ENCODE measurements at places on chromosomes 12 and 14. TPM values are rescaled to one million over a fixed set of nuclear protein-coding genes. Genes with fewer than 3 reads are reported as not detected.

The PLBD2 gene
- 58.2 TPM for total RNA-seq

The ARHGDIB gene
- 3.2 TPM for total RNA-seq

The KRT73 gene
- not detected for total RNA-seq

The BIN2 gene
- total RNA-seq = not detected

The OTX2 gene
- total RNA-seq = not detected

The IFNG-AS1 gene
- total RNA-seq = not detected

The CDCA4 gene
- total RNA-seq = 12.8 TPM

The FSCB gene
- not detected for total RNA-seq
